ENCODE measurements at places on chromosomes 3 and 15.

- no peak overlapping the region for H3K4me3 ChIP-seq
- no peak for DNase-seq
- H3K4me1 ChIP-seq = no peaks in the 10 kb centered on the region
Observed at GRCh38 chr3:121557426-121557934, 10.3 kb upstream of the ARGFX start.

GRCh38 chr3:42149975-42150374, 58.8 kb downstream of the TRAK1 start:
- no peaks in the 10 kb centered on the region for H3K27me3 ChIP-seq
- peaks cover 42% of the 10 kb centered on the region for H3K4me1 ChIP-seq
- H3K4me3 ChIP-seq = no peak overlapping the region
- no peak for DNase-seq
- H3K36me3 ChIP-seq = peaks cover 5% of the 10 kb centered on the region
- H3K27ac ChIP-seq = no peak overlapping the region

DNA sequence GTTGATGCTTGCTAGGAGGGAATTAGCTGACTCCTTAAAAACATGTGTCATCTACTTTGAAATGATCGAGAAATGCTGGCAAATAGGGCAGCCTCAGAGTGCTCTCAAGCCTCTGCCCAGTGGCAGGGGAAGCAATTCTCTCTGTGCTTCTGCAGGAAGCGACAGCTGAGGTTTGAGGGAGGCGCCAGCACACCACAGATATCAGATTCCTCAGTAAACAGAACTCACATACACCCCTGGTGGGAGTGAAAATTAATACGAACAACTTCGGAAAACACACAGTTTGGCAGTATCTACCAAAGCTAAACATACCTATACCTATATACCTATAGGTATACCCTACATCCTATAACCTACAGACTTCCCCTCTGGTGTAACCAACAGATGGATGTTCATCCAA, 61.3 kb downstream of the NSMCE3 start:
- H3K4me1 ChIP-seq = no peaks in the 10 kb centered on the region
- no peak overlapping the region for H3K27ac ChIP-seq
- no peak overlapping the region for H3K4me3 ChIP-seq
- H3K27me3 ChIP-seq = no peaks in the 10 kb centered on the region
- H3K36me3 ChIP-seq = no peaks in the 10 kb centered on the region
- DNase-seq = peak; percentile 6

GRCh38 chr3:113825090-113825489, 13.5 kb upstream of the GRAMD1C start:
- H3K27ac ChIP-seq = peak overlapping the region; percentile 11
- peak; percentile 46 for DNase-seq
- H3K36me3 ChIP-seq = no peaks in the 10 kb centered on the region

DNA sequence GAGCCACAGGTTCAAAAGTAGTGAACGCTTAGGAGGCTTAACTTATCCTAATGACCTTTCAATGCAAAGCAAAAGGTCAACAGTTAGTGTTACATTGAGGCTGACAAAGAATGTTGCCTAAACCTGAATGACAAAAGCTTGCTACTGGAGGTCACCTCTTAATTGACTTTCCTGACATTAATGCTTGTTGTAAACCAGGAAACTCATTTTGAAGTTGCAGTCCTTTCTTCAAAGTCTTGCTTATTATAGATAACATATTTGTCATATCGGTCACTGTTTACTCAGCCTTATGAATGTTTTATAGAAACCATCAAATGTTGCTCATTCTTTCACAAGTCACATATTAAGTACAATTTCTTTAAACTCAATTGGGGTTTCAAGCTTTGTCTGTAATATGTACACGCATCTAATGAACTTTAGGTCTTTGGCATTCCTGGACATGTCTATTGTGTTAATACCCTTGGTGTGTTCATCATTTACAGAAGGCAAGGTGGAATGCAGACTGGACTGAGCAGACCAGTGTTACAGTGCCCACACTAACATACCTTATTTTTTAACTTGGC, 488.2 kb upstream of the NECTIN3 start:
- H3K27me3 ChIP-seq = no peaks in the 10 kb centered on the region
- H3K27ac ChIP-seq = no peak overlapping the region
- H3K4me3 ChIP-seq = no peak overlapping the region
- H3K36me3 ChIP-seq = no peaks in the 10 kb centered on the region
- H3K4me1 ChIP-seq = no peaks in the 10 kb centered on the region

DNA sequence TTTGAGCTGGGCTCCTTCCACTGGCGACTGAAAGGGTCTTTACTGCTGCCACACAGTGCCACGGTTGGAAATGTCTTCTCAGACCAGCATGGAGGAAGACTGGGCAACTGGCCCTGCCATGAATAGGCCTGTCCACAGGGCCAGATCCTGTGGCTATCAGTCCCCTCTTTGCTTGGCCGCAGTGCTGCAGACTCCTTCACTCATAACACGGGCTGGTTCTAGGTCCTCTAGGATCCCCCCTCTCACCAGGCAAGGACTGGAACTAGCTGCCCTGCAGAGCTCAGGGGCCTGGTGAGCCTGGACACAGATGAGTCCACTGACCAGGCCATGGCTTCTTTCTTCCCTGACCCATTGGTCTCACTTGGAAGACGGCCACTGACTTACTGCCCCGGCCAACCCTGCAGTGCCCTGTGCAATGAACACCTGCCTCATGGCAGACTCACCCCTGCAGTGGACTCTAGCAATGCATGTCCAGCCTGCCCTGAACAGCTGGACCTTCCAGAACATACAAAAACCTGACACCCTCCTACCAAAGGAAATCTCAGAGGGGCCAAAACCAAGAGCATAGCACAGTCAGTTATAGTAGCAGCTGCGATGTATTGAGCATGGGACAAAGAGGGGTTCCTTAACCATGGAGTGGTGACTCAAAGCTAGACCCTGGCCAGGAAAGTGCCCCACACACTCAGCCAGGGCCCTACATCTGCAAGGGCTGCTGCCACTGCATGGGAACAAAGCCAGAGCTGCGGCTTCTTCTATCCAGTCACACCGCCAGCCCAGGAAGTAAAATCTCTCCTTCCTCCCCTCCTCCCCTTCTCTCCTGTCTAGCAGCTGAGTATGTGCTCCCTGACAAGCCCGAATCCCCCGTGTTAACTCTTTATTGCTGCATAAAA, 72.1 kb upstream of the ITGA11 start:
- H3K27me3 ChIP-seq = peaks cover 4% of the 10 kb centered on the region
- no peak for DNase-seq
- no peaks in the 10 kb centered on the region for H3K36me3 ChIP-seq
- no peaks in the 10 kb centered on the region for H3K4me1 ChIP-seq

GRCh38 chr15:38904298-38904697, 339.7 kb upstream of the RASGRP1 start:
- H3K4me3 ChIP-seq = no peak overlapping the region
- no peaks in the 10 kb centered on the region for H3K27me3 ChIP-seq
- H3K4me1 ChIP-seq = no peaks in the 10 kb centered on the region
- H3K36me3 ChIP-seq = no peaks in the 10 kb centered on the region
- H3K27ac ChIP-seq = no peak overlapping the region

GRCh38 chr3:18069568-18069967, 327.1 kb upstream of the TBC1D5 start:
- DNase-seq = no peak
- H3K36me3 ChIP-seq = no peaks in the 10 kb centered on the region
- no peak overlapping the region for H3K27ac ChIP-seq
- no peaks in the 10 kb centered on the region for H3K4me1 ChIP-seq
- H3K4me3 ChIP-seq = no peak overlapping the region
- no peaks in the 10 kb centered on the region for H3K27me3 ChIP-seq

DNA sequence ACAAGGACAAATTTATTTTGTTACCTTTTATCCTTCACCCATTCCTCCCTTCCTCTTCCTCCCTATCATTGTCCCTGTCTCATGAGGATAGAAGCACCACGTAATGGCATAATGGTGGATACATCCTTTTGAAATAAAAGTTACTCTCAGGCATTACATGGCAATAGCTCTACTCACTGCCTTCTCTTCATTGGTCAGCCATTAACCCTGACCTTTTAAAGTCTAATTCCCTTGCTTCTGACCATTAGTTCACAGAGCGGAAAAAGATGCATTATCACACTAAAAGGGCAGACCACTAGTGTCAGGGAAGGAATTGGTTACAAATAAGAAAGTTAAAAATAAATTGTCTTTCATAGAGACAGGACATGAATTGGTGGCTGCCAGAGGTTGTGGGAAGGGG, 54.6 kb upstream of the EIF1B start:
- H3K27ac ChIP-seq = no peak overlapping the region
- H3K4me3 ChIP-seq = no peak overlapping the region
- DNase-seq = no peak
- H3K36me3 ChIP-seq = no peaks in the 10 kb centered on the region
- no peaks in the 10 kb centered on the region for H3K4me1 ChIP-seq

DNA sequence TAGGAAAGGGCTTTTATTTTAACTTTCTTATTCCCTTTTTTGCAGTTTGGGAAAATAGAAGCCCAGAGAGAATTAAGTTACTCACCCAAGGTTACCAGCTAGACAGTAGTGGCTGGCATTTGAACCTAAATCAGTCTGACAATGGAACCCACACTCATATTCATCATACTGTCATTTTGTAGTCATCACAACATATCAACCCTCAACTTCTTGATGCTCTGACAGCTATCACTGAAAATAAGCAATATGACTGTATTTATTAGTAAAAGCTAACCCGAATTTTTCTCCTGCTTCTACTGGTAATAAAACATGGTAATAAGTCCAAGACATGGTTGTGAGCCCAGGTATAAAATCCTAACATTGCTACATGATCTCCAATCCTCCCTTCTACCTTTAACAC, 585.8 kb upstream of the UBE2E2 start:
- H3K36me3 ChIP-seq = no peaks in the 10 kb centered on the region
- H3K27ac ChIP-seq = no peak overlapping the region
- no peaks in the 10 kb centered on the region for H3K4me1 ChIP-seq
- DNase-seq = no peak
- H3K4me3 ChIP-seq = no peak overlapping the region

DNA sequence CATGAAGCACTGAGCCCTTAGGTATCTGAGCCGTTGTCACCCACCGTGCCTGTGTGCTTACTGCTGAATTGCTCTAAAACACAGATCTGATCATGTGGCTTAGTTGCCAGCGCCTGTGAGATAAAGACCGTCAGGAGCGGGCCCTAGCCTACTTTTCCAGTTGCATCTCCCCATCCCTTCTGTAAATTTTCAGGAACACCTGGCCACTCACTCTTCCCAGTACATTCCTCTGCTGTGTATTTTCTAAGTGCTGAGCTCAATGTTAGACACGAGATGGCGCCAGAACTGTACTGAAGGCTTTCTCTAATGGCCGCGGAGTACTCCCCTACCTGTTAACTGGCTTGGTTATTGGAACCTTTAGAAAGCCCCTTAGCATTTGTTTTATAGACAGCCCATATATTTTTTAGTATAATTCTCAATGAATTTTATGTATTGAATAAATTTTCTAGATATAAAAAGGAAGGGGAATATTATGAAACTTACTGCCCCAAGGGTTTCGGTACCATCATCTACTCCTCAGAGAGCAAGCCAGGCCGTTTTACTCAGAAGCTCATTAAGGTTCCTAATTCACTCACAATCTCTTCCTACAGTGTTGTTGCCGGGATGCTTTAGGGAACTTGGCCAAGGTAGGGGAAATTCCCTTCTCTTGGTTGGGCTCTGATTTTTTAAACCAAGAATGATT, 16.7 kb upstream of the WNT7A start:
- peaks cover 22% of the 10 kb centered on the region for H3K4me1 ChIP-seq
- no peak overlapping the region for H3K27ac ChIP-seq
- H3K4me3 ChIP-seq = no peak overlapping the region
- H3K36me3 ChIP-seq = no peaks in the 10 kb centered on the region
- DNase-seq = peak; percentile 68

DNA sequence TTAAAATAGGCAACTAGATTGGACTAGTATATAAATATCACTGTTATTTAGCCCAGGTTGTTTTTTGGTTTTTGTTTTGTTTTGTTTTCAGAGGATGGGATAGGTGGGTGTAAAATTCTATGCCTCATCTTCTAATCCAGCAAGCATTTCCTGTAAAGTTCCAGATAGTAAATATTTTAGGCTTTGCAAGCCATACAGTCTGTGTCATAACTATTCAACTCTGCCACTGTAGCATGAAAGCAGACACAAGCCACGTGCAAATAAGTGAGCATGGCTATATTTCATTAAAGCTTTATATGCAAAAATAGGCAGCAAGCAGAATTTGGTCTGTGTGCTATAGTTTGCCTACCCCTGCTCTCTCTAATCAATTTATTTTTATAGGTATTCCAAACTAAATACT, 657.3 kb upstream of the TGFBR2 start:
- DNase-seq = no peak
- no peak overlapping the region for H3K4me3 ChIP-seq
- no peak overlapping the region for H3K27ac ChIP-seq
- H3K36me3 ChIP-seq = no peaks in the 10 kb centered on the region

GRCh38 chr3:109275702-109276293, 40.5 kb downstream of the DPPA2 start:
- no peak overlapping the region for H3K27ac ChIP-seq
- no peak for DNase-seq
- H3K4me3 ChIP-seq = no peak overlapping the region
- no peaks in the 10 kb centered on the region for H3K4me1 ChIP-seq
- no peaks in the 10 kb centered on the region for H3K36me3 ChIP-seq

GRCh38 chr3:59609657-59610348, 560.0 kb upstream of the CFAP20DC start:
- H3K27ac ChIP-seq = no peak overlapping the region
- no peaks in the 10 kb centered on the region for H3K36me3 ChIP-seq
- no peaks in the 10 kb centered on the region for H3K27me3 ChIP-seq

- H3K36me3 ChIP-seq = no peaks in the 10 kb centered on the region
- H3K27me3 ChIP-seq = no peaks in the 10 kb centered on the region
- H3K4me1 ChIP-seq = no peaks in the 10 kb centered on the region
- no peak overlapping the region for H3K27ac ChIP-seq
- no peak for DNase-seq
- no peak overlapping the region for H3K4me3 ChIP-seq
Observed at GRCh38 chr3:31369637-31370379, 162.9 kb upstream of the STT3B start.

GRCh38 chr15:66996094-66996493, 69.3 kb upstream of the SMAD3 start:
- no peaks in the 10 kb centered on the region for H3K27me3 ChIP-seq
- no peak overlapping the region for H3K4me3 ChIP-seq
- no peak overlapping the region for H3K27ac ChIP-seq
- DNase-seq = no peak
- H3K36me3 ChIP-seq = no peaks in the 10 kb centered on the region

DNA sequence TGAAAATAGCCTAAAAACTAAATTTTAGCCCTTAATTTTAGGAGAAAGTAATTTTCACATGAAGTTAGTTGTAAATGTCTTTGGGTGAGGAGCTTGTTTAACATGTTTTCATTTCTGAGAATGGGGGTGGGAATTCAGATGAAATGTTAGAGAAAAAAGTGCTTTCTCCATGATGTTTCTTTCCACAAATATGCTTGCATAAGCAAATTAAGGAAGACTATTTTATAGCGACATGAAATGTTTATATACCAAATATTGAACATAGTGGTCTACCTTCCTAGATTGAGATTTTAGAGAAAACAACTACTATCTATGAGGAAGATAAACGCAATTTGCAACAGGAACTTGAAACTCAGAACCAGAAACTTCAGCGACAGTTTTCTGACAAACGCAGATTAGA, 13.0 kb upstream of the RPLP1 start:
- H3K4me1 ChIP-seq = peaks cover 13% of the 10 kb centered on the region
- no peak overlapping the region for H3K4me3 ChIP-seq
- no peak for DNase-seq
- no peaks in the 10 kb centered on the region for H3K27me3 ChIP-seq

GRCh38 chr3:107845380-107846278, 245.2 kb downstream of the CD47 start:
- DNase-seq = no peak
- no peaks in the 10 kb centered on the region for H3K36me3 ChIP-seq
- no peaks in the 10 kb centered on the region for H3K27me3 ChIP-seq
- no peaks in the 10 kb centered on the region for H3K4me1 ChIP-seq
- no peak overlapping the region for H3K4me3 ChIP-seq
- H3K27ac ChIP-seq = no peak overlapping the region

GRCh38 chr3:116474032-116474780, 28.9 kb upstream of the LSAMP start:
- no peak for DNase-seq
- H3K36me3 ChIP-seq = no peaks in the 10 kb centered on the region
- H3K4me1 ChIP-seq = no peaks in the 10 kb centered on the region
- H3K4me3 ChIP-seq = no peak overlapping the region

Measured in B cell (primary cell).